Stimulated activated CD8-positive, alpha-beta memory T cell treated with anti-CD3 and anti-CD28 coated beads, Interleukin-4, amount 100 ng/mL, for 1 hour (primary cell): ENCODE measurements at places on chromosomes 1 and 21.

DNA sequence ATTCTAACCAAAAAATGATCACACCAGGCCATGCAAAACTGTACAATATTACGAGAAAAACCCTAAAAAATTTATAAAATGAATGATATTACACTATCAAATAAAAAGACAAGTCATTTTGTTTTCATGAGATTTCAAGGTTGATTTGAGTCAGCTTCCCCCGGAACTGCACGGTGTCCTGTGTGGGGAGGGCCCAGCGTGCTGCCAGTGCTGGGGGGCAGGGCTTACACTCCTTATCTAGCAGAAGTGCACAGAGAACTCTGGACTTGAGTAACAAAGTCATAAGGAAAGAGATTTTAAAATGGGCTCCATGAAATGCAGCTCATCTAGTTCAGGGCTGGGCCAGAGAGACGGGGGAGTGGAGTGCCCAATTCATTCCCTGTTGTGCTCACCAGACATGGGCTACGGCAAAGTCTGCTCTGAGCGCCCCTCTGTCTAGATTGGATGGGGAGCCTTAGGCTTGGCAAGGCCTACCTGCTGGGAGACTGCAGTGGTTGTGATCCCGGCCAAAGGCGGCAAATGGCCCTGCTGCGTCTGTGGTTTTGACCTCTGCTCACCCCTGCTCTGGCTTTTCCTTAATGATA, 50.1 kb downstream of the COQ8A start:
- DNase-seq = no peak

DNA sequence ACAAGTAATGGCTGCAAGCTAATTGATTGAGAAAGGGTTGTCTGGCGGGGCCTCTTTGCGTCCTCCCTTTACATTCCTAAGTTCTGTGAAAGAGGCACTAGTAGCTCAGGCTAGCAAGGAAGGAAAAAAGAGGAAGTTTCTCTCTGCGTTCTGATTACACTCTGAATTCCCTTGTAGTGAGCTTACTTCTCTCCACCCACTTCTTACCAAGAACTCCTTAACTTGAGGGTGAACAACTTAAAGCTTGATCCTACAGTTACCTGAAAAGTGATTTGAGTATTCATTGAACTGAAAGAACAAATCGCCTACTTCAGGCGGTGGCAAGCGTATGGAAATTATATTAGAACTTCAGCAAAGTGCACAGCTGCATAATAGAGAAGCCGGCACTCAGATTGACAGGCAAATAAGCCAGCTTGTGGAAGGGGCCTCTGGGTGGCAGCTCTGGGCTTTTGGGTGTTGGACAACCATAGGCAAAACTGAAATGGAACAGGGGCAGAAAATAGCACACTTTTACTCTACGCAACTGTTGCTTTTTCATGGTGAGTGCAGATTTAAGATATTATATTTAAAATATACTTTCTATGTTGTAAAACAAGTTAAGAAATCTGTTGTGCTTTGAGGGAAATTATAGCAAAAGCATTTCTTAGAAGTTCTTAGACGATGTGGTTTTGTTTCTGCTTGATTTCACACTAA, 464.5 kb downstream of the USP25 start:
- no peak for DNase-seq

DNA sequence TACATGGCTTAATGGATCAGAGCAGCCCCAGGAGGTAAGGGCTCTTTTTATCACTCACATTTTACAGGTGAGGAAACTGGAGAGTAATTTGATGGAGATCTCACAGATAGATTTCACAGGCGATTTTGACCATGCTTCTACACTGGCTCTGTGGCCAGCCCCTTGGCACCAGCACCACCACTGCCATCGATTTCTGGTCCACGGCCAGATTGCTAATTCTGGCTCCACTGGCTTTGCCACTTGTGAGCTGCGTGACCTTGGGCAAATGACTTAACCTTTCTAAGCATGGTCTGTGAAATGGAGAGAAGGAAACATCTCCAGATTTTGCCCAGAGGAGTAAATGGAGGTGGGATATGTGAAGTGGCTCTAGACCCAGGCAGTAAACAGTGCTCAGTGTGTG, 32.6 kb downstream of the KCNC4 start:
- DNase-seq = no peak

- DNase-seq = no peak
Measured at GRCh38 chr1:27109103-27109822, 45.7 kb downstream of the SLC9A1 start.

DNA sequence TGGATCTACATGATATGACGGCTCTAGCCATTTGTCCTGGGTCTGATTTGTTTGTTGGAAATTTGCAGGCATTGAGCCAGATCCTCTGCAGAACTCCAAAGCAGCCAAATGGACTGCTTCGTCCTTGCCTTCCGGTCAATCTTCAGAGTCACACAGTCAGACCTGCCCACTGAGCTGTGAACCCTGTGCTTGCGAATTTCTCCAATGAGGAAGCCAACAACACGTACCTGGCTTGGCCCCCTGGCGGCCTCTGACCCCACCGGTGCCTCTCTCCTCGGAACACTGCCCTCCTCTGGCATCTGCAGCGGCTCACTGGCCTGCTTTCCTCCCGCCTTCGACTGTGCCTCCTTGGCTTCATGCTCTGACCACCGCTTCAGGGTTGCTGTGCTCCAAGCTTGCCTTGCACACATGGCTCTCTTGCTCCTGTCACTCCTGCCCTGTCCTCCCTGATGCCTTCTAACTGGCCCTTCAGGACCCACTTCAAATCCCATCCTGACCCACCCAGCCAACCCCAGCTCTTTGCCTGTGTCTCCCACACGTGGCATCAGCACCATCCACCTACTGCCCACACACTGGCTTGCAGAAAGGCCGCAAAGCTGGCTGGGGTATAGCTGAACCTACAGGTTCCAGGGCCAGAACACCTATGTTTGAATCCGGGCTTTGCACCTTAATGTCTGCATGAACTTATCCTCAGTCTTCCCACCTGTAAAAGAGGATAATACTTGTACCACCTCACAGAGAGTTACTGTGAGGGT, 128.2 kb downstream of the KCNN3 start:
- no peak for DNase-seq

GRCh38 chr1:212042436-212042835, 6.9 kb downstream of the DTL start:
- DNase-seq = no peak

GRCh38 chr1:167002354-167002753, 13.3 kb downstream of the MAEL start:
- no peak for DNase-seq

- no peak for DNase-seq
Measured at GRCh38 chr1:114609826-114610225, 28.4 kb upstream of the BCAS2 start.

GRCh38 chr1:178867670-178868069, 3.2 kb downstream of the ANGPTL1 start:
- no peak for DNase-seq

DNA sequence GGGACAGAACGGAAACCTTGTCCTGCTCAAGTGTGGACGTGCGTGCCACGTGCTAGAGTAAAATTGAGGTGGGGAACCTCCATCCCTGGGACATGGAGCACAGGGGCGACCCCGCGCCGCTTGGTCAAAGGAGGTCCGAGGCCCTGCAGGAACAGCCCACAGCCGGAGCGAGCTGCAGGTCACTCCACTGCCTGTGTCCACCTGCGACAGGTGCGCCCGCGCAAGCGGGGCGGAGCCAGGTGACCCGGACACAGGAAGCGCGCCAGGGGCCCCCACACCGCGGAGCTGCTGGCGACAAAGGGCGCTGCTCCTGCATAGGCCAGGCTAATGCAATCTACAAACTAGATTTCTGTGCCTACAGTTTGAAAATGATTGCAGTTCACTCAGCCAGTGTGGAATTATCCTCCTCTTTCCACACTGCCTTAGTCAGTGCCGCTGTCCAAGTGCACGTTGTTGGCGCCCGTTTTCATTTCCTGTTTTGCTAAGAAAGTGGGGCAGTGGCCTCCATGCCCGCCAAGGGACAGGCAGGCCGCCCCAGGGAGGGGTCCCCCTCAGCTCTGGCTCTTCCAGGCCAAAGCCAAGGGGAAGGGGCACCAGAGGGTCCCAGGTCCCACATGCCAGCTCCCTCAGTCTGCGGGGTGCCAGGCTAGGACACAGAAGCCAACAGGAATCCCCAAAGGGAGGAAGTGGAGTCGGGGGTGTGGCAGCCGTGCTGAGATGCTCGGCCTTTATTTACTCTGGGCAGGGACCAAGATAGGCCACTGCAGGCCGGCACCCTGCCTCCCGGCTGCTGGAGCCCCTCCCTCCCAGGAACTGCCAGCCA, 4.3 kb upstream of the NADK start:
- no peak for DNase-seq

- no peak for DNase-seq
Measured at GRCh38 chr1:63327417-63328054, 5.2 kb downstream of the FOXD3 start.

DNA sequence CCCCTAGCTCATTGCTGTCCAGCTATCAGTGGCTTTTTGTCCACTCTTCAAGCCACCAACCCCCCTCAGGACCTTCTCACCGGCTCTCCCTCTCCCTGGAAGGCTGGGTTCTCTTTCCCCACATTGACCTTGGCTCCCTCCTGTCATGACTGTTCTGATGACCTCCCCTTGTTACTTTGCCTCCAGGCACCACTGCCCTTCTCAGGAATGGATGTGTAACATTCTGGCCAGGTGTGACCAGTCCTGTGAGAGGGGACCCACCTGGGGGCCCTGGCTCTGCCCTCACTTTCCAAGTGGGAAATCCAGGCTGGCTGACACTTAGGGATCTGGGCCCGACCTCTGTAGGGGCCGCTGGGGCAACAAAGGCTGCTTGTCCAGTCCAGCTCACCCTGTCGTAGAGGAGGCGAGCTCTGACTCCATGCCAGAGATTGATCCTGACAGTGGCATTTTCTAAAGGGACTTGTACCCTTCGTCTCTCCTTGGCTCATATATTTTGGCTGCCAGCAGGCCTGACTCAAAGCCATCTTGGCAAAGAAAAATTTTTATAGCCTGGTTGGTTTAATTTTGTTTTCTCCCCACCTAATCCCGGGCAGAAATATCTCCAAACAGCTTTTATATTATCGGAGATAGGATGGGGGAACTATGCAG, 37.9 kb upstream of the USP24 start:
- DNase-seq = no peak

DNA sequence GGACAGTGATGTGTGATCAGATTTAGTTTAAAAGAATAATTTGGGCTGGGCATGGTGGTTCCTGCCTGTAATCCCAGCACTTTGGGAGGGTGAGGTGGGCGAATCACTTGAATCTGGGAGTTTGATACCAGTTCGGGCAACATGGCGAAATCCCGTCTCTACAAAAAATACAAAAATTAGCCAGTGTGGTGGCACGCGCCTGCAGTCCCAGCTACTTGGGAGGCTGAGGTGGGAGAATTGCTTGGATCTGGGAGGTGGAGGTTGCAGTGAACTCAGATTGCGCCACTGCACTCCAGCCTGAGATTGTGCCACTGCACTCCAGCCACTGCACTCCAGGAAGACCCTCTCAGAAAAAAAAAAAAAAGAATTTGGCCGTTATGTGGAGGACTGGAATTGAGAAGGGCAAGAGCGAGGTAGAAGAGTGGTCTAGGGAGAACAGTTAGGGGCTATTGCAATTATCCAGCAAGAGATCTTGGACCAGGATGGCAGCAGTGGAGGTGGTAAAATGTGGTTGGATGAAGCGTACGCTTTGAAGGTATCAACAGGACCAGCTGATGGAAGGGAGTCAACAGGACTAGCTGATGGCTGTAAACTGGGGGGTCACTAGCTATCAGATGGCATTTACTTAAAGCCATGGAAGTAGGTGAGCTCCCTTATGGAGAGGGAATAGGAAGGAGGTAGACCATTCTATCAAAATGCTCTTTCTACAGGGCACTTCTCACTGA, 9.6 kb downstream of the BTBD19 start:
- no peak for DNase-seq

GRCh38 chr1:44389437-44389836, 15.6 kb upstream of the RNF220 start:
- no peak for DNase-seq
